ENCODE measurements at places on chromosomes 5 and 9.

GRCh38 chr5:111781200-111781599, 24.2 kb upstream of the NREP start:
- DNase-seq, result no peak

- no peak for DNase-seq
These were observed 43.6 kb upstream of the NKX2-5 start for GRCh38 chr5:173278641-173279040.

DNA sequence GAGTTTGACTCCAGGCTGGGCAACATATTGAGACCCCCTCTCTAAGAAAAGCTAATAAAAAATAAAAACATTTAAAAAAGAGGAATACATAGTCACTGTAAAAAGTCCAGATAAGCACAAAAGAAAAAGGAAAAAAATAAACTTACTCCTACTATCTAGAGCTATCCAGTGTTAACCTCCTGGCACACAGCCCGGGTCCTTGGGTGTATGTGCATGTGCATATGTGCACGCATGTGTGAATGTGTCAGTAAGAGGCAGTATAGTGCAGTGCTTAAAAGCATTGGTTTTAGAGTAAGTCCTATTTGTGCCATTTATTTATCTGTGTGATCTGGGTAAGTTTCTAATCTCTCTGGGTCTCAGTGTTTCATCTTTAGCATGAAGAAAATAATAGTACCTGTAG, 26.7 kb downstream of the FAM219A start:
- no peak for DNase-seq

- no peak for DNase-seq
These were observed 1.1 kb downstream of the FEM1C start for GRCh38 chr5:115543365-115544042.

GRCh38 chr5:32332966-32333365, 20.2 kb upstream of the MTMR12 start:
- no peak for DNase-seq

GRCh38 chr9:88544245-88544644, 9.3 kb downstream of the NXNL2 start:
- DNase-seq, result no peak

GRCh38 chr5:135079099-135079681, 45.2 kb upstream of the PITX1 start:
- DNase-seq, result no peak

Measured in H54 (cell line).